ENCODE measurements at places on chromosomes 2 and 18.
A peak's percentile ranks its signal among the peaks of the same experiment; 100 is the strongest.

DNA sequence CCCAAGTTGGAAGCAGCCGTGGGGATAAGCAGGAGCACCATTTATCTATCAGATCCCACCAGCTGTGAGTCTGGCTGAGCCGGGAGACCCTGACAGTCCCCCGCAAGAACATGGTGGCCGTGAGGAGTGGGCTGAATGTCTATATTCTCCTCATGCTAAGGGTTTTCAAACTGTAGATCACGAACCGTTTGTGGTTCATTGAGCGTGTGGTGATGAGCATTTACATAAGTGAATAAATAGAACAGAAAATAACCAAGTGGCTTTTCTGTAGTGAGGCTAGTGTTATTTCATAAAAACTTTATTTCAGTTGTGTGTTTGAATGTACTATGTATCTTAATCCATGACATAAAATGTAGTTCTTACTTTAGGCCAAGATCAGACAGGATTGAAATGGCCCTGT is 190.2 kb upstream of the APCDD1 start:
- DNase-seq, result no peak

DNA sequence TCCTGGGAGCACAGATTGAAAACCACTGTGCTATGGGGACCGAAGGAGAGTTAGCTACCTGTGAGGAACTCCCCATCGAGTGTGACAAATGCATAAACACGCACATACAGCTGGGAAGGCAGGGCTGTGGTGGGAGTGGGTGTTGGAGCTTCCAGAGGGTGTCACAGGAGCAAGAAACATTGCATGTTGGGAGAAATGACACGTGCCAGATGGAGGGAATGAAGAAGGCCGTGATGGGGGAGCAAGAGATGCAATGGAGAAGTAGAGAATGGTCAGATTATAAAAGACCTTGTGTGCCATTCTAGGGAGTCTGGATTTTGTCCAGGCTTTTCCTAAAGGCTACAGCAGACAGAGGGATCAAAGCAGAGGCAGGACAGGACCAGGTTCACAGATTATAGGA is 91.1 kb upstream of the NDUFV2 start:
- DNase-seq, result no peak

GRCh38 chr2:85231952-85232351 is 95.8 kb downstream of the TGOLN2 start:
- no peak for DNase-seq

DNA sequence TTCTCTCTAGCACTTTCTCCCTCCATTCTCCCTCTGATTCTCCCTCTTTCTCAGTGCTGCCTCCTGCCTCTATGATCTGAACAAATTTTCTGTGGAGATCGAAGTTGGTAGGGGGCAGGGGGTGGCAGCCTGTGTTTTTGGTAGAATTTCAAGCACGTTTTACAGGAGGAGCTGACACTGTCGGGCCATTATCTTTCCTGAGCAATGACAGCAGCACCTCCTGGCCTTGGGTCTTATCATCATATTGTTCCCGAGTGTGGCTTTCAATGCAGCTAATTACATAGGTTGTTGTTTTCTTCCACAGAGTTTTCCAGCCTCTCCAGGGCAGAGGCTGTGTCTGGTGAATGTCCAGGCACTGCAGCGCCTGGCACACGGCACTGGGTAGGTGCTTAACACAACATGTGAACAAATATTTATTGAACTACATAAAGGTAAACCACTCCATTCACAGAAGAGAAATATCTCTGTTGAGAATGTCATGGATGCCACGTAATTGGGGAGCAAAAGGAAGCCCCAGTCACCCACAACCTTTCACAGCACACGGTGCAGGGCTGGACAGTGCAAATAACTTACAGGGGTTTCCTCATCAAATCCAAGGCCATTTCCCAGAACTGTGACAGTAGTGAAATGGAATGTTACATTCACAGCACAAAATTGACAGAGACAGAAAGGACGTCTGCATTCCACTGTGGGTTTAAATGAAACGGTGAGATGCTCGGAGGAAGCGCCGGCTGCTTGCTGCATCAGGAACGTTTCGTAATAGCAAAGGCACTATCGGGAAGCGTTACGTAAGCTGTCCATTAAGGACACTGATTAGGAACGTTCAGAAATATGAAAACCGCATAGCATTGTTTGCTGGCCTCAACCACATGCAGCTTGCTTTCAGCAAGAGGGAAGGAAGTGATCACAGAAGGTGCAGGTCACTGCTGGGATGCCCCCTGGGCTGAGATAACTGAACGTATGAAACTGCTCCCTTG is 6.5 kb upstream of the KCNG2 start:
- peak; percentile 34 for DNase-seq

DNA sequence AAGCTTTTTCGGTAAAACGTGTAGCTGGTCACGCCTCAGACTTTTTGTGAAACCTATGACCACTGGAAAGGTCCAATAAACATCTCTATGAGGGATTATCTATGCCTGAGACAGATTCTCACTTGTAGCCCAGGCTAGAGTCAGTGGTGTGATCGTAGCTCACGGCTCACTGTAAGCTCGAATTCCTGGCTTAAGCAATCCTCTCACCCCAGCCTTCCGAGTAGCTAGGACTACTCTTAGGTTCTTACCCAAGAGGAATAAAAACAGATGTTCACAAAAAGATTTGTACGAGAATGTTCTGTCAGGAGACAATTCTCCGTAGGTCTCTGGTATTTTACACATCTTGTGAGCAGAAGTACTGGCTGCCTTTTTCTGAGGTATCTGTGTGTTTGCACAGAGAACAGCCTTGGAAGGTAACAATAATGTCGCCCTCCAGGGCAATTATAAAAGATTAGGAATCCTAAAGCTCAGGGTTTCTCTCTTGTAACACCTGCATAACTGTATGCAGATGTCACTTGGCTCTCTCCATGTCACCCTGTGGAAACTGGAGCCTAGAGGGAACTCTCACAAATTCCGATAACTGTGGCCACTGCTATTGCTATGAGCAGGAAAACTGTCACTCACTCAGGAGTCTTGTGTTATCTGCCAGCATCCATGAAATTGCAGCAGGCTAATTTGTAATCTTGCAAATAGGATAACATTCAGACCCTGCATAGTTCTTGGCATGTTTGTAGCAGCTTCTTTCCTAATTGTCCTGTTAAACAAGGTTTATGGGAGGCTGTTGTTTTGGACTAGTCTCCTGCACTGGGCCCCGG is 25.5 kb upstream of the RALBP1 start:
- no peak for DNase-seq

- no peak for DNase-seq
Observed at GRCh38 chr2:41717839-41718238, 330.0 kb upstream of the PKDCC start.

GRCh38 chr2:233201258-233202013 is 50.0 kb upstream of the ATG16L1 start:
- no peak for DNase-seq

Data from SW480 (cell line).